ENCODE measurements at places on chromosomes 2 and 18.

GRCh38 chr2:165055082-165055851, 99.9 kb upstream of the SLC38A11 start:
- no peak for DNase-seq

DNA sequence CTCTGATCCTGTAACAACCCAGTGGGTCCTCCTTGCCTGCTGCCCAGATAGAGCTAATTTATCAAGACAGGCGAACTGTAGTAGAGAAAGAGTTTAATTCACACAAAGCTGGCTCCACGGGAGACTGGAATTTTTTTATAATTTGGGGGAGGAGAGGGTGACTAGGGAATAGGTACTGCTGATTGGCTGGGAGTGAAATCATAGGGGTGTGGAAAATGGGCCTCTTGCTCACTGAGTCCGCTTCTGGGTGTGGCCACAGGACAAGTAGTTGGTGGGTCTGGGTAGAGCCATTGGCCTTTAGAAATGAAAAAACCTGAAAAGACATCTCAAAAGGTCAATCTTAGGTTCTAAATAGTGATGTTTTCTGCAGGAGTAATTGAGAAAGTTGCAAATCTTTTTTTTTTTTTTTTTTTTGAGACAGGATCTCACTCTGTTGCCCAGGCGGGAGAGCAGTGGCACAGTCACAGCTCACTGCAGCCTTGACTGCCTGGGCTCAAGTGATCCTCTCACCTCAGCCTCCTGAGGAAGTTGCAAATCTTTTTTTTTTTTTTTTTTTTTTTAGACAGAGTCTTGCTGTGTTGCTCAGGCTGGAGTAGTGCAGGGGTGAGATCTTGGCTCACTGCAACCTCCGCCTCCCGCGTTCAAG, 14.4 kb upstream of the UGGT1 start:
- DNase-seq: no peak

DNA sequence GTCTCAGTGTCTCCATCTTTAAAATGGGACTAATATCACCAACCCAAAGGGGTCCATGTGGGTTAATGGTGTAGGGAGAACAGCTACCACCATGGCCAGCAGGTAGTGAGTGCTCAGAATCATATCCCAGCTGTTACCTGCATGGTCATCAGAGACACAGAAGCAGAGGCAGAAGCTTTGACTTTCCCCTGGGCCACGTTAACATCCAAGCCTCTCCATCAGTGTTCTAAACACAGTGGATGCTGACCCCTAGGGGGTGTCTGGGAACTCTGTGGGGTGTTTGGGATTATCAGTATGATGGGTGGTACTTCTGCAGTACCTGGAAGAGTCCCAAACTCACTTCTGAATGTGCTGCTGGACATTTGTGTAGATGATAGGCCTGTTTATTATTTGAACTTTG, 93.6 kb downstream of the GYPC start:
- DNase-seq: no peak

DNA sequence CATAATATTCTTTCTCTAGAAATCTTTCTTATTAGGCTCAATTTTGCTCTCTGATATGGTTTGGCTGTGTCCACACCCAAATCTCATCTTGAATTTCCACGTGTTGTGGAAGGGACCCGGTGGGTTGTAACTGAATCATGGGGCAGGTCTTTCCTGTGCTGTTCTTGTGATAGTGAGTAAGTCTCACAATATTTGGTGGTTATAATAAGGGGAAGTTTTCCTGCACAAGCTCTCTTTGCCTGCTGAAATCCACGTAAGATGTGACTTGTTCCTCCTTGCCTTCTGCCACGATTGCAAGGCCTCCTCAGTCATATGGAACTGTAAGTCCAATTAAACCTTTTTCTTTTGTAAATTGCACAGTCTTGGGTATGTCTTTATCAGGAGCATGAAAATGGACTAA, 73.8 kb downstream of the CAVIN2 start:
- no peak for DNase-seq

Measured in NCI-H1092 (cell line).